Activated CD4-positive, alpha-beta T cell treated with anti-CD3 and anti-CD28 coated beads for 4 hours (primary cell): ENCODE measurements at places on chromosomes 2 and 18.

- DNase-seq = no peak
Measured at GRCh38 chr2:100422320-100423055, 5.0 kb upstream of the CHST10 start.

DNA sequence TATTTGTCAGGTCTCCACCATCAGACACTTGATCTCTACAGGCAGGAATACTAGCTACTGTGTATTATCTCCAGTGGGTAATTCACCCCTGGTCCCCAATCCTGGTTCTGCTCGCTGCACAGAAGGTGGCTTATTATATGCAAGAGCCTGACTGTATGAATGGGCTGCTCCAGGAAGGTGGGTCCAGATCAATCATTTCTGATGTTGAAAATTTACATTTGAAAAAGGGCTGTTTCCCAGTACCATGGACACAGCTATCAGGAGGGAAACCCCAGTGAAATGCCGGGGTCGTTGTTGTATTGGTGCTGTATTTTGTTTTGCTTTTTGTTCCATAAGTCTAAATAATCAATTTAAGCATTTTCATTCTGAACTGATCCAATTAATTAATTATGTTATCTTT is 367.6 kb downstream of the RND3 start:
- DNase-seq = no peak

GRCh38 chr2:17387591-17387990 is 130.6 kb downstream of the RAD51AP2 start:
- DNase-seq = no peak

GRCh38 chr2:149023091-149023490 is 15.4 kb upstream of the LYPD6B start:
- no peak for DNase-seq

- DNase-seq = no peak
Measured at GRCh38 chr2:127079358-127079920, 27.5 kb downstream of the BIN1 start.

GRCh38 chr2:55962915-55963314 is 39.3 kb upstream of the EFEMP1 start:
- no peak for DNase-seq

DNA sequence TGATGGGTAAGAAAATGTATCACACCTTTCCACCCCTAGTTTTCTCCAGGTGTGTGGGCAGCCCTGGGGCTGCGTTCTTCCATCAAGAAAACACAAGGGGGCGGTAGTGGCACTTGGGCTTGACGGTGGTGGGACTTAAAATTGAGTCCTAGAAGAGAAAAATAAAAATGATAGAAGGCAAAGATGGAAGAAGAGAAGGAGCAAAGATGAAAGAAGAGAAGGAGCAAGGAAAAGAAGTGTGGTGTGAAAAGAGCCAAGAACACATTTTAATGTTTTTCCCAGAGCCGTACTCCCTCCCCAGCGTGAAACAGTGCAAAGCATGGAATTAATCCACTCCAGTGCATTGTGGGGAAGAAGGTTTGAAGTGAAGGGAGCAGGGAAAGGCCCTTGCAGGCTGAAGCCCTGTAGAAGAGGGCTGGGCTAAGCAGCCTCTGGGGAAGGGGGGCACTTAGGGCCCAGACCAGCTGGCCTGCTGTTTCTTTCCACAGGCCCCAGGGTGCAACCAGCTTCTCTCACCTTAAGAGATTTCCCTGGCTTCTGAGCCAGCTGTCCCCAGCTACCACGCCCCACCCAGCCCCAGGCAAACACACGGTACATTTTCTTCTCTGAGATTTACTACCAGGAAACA is 256.8 kb downstream of the RNF152 start:
- DNase-seq = peak; percentile 10

DNA sequence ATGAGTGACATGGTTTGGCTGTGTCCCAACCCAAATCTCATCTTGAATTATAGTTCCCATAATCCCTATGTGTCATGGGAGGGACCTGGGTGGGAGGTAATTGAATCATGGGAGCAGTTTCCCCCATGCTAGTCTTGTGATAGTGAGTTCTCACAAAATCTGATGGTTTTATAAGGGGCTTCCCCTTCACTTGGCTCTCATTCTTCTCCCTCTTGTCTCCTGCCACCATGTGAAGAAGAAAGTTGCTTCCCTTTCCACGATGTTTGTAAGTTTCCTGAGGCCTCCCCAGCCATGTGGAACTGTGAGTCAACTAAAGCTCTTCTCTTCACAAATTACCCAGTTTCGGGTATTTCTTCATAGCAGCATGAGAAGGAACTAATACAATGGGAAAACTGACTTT is 14.0 kb downstream of the DNAH7 start:
- DNase-seq = no peak
